Hippocampal formation (tissue), 2 donors: ENCODE measurements at places on chromosomes 16 and 17.

GRCh38 chr16:4924593-4925292 is 12.2 kb downstream of the PPL start:
- no peak for DNase-seq

DNA sequence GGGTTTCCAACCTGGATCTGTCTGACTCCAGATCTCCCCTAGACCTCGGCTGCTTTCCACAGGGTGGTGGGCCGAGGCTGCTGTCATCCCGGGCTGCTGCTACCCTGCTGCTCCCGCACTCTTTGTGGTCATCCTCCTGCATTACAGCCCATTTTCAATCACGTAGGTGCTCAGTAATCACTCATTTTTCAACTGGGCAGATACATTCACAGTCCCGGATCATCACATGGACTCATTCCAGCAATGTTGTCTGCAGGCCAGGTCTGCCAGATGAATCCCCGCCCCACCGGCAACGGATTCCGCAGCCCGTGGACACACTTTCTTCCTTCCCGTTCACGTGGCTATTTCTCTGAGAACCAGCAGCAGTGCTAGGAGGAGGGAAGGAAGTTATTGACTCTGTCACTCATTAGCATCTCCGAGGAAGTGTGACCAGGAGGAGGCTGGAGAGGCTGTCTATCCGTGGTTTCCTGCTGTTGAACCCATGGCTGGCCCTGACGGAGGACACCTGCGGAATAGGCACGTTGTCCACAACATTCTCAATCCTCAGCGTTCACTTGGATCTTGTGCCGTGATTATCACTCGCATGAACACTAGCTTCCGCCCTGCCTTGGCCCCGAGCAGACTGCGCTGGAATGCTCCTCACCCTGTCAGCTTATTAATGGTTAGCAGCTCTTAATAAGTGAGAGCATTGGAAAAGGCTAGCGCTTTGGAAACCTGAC is 14.7 kb upstream of the ZCCHC14 start:
- DNase-seq, result no peak

DNA sequence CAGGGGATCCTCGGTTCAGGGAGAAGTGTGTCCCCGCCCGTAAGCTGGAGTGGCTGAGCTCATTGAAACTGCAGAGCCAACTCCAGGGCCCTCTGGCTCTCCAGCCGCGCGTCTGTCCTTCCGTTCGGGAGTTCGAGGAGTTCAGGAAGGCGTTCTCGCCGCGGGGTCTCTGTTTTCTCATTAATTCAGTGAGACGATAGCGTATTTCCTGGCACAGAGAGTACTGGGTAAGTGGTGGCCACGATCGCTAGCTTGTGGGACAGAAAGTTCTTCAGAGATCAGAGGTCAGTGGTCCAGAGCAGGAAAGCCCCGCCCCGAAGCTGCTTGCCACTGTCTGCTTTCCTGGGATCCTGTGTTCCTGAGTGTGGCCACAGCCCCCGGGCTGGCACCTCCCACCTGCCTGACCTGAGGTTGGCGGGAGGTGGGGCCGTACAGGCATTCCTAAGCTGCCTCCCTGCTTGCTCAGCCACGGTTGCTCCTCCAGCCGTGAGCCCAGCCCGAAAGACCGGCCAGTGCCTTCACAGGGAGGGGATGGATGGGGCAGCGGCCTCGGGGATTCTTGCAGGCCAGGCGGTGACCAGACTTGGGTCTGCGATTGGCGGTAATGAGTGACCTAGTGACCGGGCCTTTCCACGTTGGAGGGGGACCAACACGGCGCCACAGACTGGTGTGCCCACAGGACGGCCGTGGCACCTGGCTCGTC is 8.9 kb downstream of the BAIAP2 start:
- DNase-seq, result no peak

DNA sequence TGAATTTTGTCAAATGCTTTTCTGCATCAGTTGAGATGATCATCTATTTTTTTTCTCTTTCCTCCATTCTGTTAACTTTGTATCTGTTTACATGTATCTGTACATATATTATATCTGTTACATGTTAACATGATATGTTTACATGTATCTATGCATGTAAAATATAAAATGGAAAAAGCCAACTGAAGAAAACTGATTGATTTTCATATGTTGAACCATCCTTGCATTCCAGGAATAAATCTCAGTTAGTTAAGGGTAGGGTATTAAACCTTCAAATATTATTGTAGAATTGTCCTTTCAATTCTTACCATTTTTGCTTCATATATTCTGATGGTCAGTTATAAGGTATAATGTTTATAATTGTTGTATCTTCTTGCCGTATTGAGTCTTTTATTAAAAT is 336.1 kb downstream of the ZFHX3 start:
- no peak for DNase-seq

DNA sequence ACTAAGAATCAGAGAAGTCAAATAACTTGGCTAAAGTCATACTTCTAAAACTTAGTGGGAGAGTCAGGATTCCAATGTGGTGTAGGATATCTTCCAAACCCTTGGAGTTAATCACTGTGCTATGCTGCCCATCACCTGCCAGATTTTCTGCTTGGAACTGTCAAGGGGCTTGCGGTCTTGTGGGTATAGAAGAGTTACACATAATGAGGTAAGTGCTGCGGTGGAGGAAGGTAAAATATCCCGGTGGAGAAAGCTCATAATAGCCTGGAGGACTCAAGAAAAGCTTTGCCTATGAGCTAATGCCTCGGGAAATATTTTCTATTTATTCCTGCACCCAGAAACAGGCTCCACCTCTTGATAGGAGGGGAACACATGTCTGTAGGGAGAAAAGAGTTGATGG is 195.6 kb downstream of the UTP18 start:
- no peak for DNase-seq
